ENCODE measurements at places on chromosomes 6 and 20.
A peak's percentile ranks its signal among the peaks of the same experiment; 100 is the strongest.

- DNase-seq = peak; percentile 91
Measured at GRCh38 chr6:113970805-113971676, at the start of gene HDAC2. Gene HDAC2, minus strand, starts transcription at chr6:113971148. Its CDS starts 240 bp downstream, at chr6:113970908.

GRCh38 chr6:35297601-35298481 lies at the start of gene DEF6:
Gene DEF6, plus strand, starts transcription at chr6:35297818. Its CDS starts 39 bp downstream, at chr6:35297857.
- DNase-seq = peak; percentile 93

DNA sequence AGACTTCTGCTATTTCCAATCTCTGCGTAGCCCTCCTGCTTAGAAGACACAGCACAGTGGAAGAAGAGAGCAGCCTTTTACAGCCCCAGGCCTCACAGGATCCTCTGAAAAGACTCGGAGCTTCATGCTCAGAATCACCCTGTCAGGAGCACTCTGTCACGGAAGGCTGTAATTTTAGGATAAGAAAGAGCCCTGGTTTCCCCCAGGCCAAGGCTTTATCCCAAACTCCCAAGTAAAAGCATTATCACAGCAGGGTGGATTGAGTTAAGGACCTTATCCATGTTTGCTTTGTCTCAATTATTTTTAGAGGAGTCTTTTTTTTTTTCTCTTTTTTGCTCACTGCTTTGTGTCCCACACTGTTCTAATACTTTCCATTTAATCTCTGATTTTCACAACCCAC lies 39.2 kb downstream of the ANKS1A start:
- no peak for DNase-seq

DNA sequence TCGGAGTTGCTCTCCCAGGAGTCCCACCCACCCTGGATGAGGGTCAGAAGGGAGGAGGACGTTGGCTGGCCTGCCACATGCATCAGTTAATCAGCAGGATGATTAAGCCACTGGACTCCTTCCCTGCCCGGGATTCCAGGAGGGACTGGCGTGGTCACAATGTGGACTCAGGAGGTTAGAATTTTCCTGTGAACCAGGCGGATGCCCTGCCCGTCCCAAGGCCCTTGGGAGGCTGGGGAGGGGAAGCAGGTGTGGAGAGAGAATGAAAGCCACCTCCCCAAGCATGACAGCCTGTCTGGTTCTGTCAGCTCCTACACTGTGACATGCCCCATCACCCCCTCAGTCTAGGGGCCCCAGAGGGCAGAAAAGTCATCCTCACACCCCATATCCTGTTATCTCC lies 11.6 kb upstream of the ITPR3 start:
- no peak for DNase-seq

GRCh38 chr6:6699741-6700367 lies 111.3 kb downstream of the LY86 start:
- peak; percentile 75 for DNase-seq

DNA sequence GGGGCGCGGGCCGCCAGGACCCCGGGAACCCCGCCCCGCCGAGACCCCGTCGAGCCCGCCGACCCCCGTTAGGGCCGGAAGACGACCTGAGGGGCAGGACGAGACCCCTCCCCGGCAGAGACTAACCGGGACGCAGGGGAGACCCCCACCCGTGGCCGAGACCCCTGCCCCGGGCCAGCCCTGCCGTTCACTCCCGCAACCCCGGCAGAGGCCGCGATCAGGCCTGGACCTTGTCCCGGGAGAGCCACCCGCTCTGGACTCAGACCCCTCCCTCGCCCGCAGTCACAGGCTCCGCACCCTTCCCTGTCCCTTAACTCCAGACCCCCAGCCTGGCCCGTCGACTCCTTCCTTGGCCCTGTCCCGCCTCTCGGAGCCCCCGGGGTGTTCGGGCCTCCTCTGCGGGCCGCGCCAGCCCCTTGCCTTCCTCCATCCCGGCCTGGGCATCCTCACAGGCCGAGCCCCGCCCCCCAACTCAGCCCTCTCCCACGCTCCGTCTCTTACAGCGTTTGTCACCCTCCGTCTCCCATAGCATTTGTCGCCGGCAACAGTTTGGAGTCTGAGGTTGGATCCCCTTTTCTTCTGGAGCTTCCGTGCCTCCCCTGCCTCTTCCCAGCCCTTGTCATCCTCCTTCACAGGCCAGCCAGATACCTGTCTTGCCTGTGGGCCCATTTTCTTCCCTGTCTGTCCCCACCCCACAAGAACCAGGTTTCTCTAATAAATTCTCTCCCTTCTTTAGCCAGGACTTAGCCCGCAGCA lies 569 bp downstream of the TCEA2 start:
- DNase-seq = peak; percentile 60

- DNase-seq = peak; percentile 60
Measured at GRCh38 chr6:141335477-141336273, 797.0 kb upstream of the GJE1 start.

- DNase-seq = no peak
Measured at GRCh38 chr6:46867411-46867810, 54.3 kb downstream of the ADGRF5 start.

DNA sequence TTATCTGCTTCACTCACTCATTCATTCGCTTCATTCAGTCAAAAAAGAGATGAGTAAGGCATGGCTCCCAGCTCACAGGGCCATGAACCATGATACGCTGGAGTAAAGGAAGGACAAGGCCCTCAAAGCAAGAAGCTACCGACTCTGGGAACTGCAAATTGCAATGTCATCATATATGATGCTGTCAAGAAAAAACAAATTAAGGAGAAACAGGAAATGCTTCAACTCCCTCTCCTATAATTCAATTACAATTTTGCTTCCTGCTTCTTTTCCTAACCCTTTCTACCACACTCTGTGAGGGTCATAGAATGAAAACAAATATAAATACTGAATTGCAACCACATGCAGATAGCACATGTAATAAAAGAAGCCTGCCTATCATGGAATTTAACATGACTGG lies 725.7 kb upstream of the FLRT3 start:
- DNase-seq = no peak

- peak; percentile 58 for DNase-seq
Measured at GRCh38 chr6:37696220-37696840, 1.4 kb downstream of the MDGA1 start.

- peak; percentile 94 for DNase-seq
Measured at GRCh38 chr20:34042262-34042661, 48.6 kb downstream of the RALY start.

DNA sequence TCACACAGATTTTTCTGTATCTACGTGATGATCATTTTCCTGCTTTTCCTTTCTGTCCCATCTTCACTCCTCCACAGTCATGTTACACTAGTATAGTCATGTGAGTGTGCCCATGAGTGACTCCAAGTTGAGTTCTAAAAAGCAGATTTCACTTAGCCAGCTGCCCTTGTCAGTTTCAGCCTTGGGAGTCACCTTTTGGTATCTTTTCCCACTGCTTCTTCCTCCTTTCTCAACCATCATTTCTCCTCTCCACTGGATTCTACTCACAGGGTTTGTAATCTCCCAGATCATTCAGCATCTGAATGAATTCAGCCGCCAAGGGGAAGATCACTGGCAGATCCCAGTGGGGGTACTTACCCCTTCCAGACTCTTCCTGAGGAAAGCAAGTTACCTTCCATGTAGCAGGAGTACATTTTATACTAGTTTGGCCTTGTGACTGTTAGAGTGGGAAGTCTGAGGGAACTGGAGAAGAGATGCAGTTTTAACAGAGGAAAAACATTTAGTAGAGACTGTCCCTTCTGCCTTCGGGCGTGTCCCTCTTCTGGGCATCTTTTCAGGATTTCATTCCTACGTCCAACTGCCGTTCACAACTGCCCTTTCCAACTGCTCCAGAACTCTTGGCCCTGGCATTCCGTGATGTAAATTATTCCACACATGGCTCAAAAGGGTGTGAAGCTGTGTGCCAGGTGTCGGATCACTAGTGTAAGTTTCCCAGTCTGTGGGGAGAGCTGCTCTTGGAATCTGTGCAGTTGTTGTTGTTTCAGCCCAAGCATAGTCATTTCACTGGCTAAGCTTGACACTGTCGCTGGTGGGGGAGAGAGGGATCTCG lies 38.9 kb downstream of the BICRAL start:
- DNase-seq = no peak

GRCh38 chr6:119325559-119326265 lies 23.8 kb downstream of the MAN1A1 start:
- DNase-seq = no peak

- no peak for DNase-seq
Measured at GRCh38 chr20:1474817-1475603, 8.4 kb upstream of the NSFL1C start.

- DNase-seq = no peak
Measured at GRCh38 chr6:3656076-3656475, 95.4 kb downstream of the PXDC1 start.

DNA sequence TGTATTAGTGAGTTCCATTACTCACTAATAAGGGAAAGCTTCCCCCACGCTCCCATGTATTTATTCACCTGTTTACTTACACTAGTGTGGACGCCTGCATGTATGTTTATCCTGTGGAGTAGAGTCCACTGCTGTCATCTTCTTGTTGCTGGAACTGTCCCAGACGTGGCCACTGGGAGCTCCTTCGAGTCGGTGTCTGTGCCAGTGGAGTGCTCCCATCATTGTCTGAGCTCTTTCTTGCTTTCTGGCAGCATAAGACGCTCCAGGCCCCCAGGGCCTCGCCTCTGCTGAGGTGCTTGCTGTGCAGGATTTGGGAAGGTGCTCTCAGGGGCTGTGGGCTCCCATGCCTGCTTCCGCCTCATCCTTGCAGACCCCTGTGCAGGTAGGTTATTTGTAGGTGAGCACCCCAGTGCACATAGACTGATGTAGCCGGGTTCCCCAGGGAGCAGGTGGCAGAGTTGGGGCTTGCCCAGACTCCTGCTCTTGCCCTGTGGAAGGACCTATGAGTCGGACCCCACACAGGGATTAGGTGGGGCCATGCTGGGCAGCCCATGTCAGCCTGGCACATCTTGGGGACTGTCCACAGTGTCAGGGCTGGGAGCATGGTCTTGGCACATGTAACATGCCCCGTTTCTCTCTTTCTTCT lies 16.6 kb downstream of the PHACTR3 start:
- no peak for DNase-seq

DNA sequence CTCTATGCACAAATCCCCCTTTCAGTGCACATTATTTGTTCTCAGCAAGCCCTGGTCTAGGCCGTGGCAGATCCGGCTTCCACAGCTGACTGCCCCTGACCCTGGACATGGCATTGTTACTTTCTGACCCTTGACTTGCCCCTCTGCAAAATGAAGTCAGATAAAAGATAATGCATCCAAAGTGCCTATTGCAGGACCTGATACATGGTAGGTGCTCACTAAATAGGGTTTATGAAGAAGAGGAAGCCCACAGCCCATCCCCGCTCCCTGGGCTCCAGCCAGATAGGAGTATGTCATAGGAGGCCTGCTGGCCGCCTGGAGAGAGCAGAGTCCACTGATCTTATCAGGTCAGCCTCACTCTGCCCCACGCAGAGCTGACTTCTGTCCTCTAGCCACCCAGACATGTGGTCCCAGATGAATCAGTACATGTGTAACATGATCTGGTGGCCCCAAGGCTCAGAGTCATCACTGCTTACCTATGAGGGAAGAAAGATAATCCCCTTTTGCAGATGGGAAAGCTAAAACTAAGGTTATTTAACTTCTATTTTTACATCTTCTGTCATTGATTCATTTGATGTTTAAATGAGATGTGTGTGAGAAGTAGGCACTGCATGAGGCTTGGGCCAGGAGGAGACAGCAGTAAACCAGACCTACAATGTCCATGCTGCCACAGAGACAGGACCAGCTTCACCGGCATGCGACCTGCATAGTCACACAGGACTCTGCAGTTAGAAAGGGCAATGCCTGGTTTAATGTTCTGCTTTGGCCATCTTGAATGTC lies 20.4 kb downstream of the MAFB start:
- DNase-seq = no peak

GRCh38 chr6:117473401-117473800 lies 9.1 kb upstream of the DCBLD1 start:
- DNase-seq = no peak

GRCh38 chr6:119077643-119078375 lies 655 bp downstream of the FAM184A start:
- peak; percentile 61 for DNase-seq

GRCh38 chr20:43975096-43975768 lies 60.6 kb downstream of the TOX2 start:
- DNase-seq = peak; percentile 16

- DNase-seq = peak; percentile 12
Measured at GRCh38 chr20:61499859-61500554, 247.9 kb downstream of the CDH4 start.

- DNase-seq = peak; percentile 20
Measured at GRCh38 chr6:30829033-30829432, 55.3 kb upstream of the DDR1 start.

- DNase-seq = no peak
Measured at GRCh38 chr6:23650676-23651075, 475.3 kb upstream of the NRSN1 start.

- no peak for DNase-seq
Measured at GRCh38 chr20:63814891-63815614, 16.0 kb downstream of the ZBTB46 start.

DNA sequence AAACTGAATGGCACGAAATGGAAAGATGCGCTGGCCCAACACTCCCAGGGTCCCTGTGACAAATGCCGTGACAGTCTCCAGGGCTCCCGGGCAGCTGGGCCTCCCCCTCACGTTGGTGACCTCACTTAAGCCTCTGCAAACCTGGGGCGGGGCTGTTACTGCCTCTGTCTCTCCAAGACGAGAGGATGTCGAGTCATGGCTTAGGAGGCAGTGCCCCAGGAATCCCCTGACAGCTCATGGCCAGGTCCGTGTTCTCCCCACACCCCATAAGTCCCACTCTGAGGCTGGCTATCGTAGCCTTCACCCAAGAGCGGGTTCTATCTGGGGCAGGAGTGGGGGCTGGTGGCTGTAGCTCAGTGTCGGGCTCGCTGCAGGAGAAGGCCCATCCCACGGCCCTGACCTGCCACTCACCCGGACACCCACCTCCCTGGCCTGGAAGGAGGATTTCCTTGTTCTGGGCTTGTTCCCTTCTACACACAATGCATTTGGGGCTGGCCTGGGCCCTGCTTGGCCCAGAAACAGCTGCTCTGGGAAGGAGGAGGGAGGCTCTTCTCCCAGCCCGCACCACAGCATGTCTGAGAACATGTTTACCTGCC lies 5.6 kb upstream of the RPS21 start:
- peak; percentile 89 for DNase-seq

DNA sequence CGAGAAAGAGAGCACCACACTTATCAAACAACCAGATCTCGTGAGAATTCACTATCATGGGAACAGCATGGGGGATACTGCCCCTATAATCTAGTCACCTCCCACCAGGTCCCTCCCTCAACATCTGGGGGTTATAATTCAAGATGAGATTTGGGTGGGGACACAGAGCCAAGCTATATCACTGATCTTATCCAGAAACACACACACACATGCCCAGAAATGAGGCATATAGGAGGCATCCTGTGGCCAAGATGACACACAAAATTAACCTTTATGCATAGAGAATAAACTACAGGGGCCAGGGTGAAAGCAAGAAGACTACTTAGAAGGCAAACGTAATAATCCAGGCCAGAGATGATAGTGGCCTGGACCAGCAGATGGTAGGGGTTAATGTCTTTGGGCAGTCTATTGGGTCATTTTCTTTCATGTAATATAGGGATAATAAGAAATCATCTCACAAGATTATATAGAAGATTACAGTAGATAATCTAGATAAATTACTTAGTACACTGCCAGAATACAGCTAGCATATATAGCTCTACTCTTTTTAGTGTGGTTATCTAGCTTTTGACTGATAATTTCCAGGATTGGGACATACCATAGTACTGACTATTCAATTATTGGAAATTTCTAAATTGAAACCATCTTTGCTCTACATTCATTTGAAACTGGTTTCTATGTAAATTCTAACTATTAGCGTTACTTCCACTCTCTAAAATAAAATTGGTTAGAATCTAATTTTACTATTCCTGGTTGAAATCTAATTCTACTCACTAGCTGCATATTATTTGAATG lies 20.0 kb downstream of the RNF144B start:
- DNase-seq = no peak

GRCh38 chr20:54680872-54681619 lies 205.7 kb downstream of the DOK5 start:
- DNase-seq = peak; percentile 74
